ENCODE measurements at places on chromosomes 1 and 21. TPM values are rescaled to one million over a fixed set of nuclear protein-coding genes. Genes with fewer than 3 reads are reported as not detected.

The SPATC1L gene
- 16.2 TPM for polyA plus RNA-seq

DNA sequence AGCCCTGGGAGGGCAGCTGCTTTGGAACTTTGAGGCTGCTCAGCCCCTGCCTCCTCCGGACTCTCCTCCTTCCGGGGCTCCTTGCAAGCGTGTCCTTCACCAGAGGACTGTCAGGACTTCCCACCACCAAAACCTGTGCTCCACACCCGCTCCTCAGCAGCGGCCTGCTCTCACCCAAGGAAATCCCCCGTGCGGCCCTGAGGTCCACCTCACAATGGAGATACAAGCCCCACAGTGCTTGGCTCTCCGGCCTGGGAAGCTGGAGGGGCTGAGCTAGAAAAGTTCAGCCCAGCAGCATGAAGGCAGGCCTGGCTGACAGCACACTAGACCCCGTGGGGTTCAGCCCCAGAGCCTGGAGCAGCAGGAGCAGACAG lies 33.6 kb downstream of the PGBD5 start:
- no peak overlapping the region for H3K27ac ChIP-seq
- peaks cover 15% of the 10 kb centered on the region for H3K4me1 ChIP-seq
- H3K4me3 ChIP-seq = no peak overlapping the region
- H3K36me3 ChIP-seq = peaks cover 16% of the 10 kb centered on the region
- no peak for DNase-seq
- no peaks in the 10 kb centered on the region for H3K27me3 ChIP-seq

The ETNK2 gene
- polyA plus RNA-seq = 59.9 TPM

DNA sequence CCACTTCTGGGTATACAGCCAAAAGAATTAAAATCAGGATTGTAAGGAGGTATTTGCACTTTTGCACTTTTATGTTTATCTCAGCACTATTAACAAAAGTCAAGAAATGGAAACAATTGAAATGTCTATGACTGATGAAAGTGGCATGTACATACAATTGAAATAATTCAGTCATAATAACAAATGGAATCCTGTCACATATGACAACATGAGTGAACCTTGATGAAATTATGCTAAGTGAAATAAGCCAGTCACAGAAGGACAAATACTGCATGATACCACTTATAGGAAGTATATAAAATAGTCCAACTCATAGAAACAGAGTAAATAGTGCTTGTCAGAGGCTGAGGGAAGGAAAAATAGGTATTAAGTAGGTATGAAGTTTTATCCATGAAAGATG lies 3.4 kb upstream of the SPTA1 start:
- H3K27me3 ChIP-seq = no peaks in the 10 kb centered on the region
- H3K36me3 ChIP-seq = no peaks in the 10 kb centered on the region
- H3K4me3 ChIP-seq = no peak overlapping the region
- H3K4me1 ChIP-seq = no peaks in the 10 kb centered on the region
- no peak for DNase-seq

The OR2T11 gene
- not detected for polyA plus RNA-seq

The DARS2 gene
- 18.3 TPM for polyA plus RNA-seq

DNA sequence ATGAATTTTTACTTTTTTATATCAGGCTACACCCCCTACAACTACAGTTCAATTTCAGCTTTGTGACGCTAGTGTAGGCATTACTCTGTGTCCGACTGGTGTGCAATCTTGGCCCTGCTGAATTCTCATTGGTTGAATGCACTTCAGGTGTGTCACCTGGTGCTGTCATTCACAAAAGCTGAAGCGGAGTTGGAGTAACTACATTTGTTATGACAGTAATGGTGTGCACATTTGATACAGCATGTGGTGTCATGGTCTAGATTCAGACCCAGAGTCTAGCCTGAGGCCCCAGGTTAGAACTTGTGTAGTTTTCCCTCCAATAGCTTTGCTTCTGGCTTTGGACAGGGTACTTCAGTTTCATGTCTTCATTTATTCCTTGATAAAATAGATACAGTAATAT lies 88.7 kb downstream of the C1orf94 start:
- no peak overlapping the region for H3K4me3 ChIP-seq
- H3K27me3 ChIP-seq = peaks cover 2% of the 10 kb centered on the region
- no peak for DNase-seq
- peaks cover 8% of the 10 kb centered on the region for H3K4me1 ChIP-seq

The BGLAP gene
- 5.6 TPM for polyA plus RNA-seq

DNA sequence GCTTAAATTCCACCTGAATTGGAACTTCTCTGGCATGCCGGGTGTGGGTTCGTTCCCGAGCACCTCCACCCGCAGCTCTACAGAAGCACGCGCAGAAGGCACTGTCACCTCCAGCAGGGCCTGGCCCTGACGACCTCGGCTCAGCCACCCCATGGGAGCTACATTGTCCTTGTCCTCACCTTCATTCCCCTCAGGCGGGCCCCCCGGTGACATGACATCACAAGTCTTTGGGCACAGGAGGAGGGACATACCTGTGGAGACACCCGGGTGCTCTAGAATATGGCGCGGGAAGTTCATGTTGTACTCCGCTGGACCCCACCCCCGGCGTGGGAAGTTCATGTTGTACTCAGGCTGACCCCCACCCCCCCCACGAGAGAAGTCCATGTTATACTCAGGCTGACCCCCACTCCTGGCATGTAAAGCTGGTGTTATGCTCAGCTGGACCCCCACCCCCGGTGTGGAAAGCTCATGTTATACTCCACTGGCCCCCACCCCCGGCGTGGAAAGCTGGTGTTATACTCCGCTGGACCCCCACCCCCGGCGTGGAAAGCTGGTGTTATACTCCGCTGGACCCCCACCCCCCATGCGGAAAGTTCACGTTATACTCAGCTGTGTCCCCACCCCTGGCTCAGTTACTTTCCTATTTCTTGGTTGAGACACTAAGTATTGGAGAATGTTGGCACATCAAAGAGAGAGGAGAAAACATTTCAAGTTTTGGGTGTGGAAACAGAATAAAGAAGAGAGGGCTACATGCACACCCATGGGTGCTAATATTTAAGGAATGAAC lies 37.6 kb downstream of the UMODL1 start:
- H3K4me1 ChIP-seq = peaks cover 30% of the 10 kb centered on the region
- no peak overlapping the region for H3K4me3 ChIP-seq
- H3K27ac ChIP-seq = no peak overlapping the region
- no peaks in the 10 kb centered on the region for H3K27me3 ChIP-seq

GRCh38 chr1:106678279-106679050 lies 378.0 kb upstream of the PRMT6 start:
- no peaks in the 10 kb centered on the region for H3K4me1 ChIP-seq
- no peak overlapping the region for H3K4me3 ChIP-seq
- no peaks in the 10 kb centered on the region for H3K27me3 ChIP-seq
- DNase-seq = no peak
- H3K27ac ChIP-seq = no peak overlapping the region

- DNase-seq = no peak
- H3K27me3 ChIP-seq = no peaks in the 10 kb centered on the region
- H3K4me3 ChIP-seq = no peak overlapping the region
- H3K36me3 ChIP-seq = no peaks in the 10 kb centered on the region
- no peak overlapping the region for H3K27ac ChIP-seq
- H3K4me1 ChIP-seq = no peaks in the 10 kb centered on the region
These were observed 42.3 kb upstream of the FASLG start for GRCh38 chr1:172616636-172617035.

GRCh38 chr1:67530071-67530470 lies 99.9 kb upstream of the SERBP1 start:
- DNase-seq = no peak
- no peak overlapping the region for H3K4me3 ChIP-seq
- H3K27ac ChIP-seq = no peak overlapping the region
- no peaks in the 10 kb centered on the region for H3K27me3 ChIP-seq
- no peaks in the 10 kb centered on the region for H3K36me3 ChIP-seq
- no peaks in the 10 kb centered on the region for H3K4me1 ChIP-seq

DNA sequence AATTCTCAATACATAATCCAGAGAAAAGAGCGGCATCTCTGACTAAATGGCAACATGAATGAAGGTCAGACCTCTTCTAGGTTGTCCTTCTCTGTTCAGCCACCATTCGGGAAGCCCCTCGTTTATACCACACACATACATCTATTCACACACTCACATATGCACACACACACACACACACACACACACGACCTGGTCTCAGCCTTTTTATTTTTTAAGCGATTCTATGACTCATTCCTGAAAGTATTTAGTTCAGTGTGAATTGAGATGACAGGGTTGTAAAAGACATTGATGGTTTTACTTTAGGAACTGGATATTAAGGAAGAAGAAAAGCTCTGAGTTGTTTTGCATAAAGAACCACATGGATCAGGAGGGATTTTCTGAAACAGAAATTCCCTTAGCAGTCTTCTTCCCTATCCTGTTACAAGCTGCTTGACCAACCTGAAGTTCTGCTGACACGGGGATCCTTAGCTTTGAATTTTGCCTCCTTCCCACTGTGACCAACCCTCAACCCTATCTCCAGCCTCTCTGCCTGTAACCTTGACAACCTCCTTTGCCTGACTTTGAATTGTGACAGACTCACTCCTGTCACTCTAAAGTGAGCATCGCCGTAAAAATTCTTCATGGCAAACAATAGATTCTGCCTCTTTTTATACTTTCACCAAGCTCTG lies 383.1 kb upstream of the ESRRG start:
- no peak overlapping the region for H3K4me3 ChIP-seq
- no peak overlapping the region for H3K27ac ChIP-seq
- no peak for DNase-seq
- H3K36me3 ChIP-seq = no peaks in the 10 kb centered on the region
- no peaks in the 10 kb centered on the region for H3K27me3 ChIP-seq

All from spinal cord (tissue), 10 donors.